ENCODE measurements at places on chromosomes 2 and 18.
A peak's percentile ranks its signal among the peaks of the same experiment; 100 is the strongest.

DNA sequence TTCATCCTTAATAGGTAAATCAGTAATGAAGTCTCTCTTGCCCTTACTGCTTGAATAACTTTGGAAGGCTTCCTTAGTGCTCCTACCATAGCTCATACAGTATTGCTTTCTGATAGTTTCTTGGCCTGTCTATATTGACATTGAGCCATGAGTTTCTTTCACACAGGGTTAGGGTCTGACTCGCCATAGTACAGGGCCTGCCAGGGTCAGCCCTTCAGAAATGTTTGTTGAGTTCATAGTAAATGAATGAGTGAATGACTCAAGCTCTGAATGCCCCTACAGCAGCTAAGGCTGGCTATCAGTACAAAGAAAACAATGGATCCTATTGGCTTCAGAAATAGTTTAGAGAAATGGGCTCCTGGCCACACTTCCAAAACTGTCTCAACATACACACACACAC, 65.0 kb upstream of the LRATD1 start:
- no peak for DNase-seq

DNA sequence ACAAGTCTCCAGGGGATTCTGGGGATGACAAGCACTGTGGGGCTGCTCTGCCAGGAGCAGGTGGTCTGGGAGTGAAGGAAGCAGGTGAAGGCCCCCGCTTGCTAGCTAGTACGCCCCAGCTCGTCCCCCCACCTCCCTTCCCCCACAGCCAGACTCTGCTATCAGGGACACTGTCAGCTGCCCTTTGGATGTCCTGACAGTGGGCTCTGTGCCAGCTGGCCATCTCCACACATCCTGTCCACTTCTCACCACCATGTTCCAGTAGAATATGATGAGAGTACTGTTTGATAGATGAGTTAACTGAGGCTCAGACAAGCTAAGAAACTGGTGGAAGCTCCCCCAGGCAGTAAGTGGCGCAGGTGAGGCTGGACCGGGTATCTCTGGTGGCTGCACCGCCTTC, 276.2 kb downstream of the CELF4 start:
- DNase-seq: no peak

GRCh38 chr2:71926089-71926447, 221.6 kb downstream of the CYP26B1 start:
- peak; percentile 81 for DNase-seq

- DNase-seq: no peak
These were observed 193.4 kb downstream of the FHOD3 start for GRCh38 chr18:36490897-36491296.

GRCh38 chr18:76307293-76307690, 187.8 kb downstream of the ZNF516 start:
- DNase-seq: no peak

DNA sequence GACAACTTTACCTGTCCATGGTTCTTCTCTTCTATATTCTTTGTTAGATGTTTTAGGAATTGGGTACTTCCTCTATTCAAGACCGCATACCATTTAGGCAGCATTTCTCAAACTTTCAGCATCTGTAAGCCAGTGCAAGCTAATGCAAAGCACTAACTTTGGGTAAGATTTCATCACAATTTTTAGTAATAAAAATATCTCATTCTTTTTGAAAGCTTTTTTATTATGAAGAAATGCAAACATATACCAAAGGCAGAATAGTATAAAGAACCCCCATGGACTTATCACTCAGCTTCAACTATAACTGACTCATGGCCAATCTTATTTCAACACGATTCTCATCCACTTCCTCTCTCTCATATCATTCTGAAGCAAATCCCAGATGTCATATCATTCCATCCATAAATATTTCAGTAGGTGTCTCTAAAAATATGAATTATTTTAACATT, 32.9 kb downstream of the INO80C start:
- no peak for DNase-seq

- no peak for DNase-seq
These were observed 147.6 kb downstream of the LTBP1 start for GRCh38 chr2:33094303-33094702.

GRCh38 chr2:131431336-131431735, 44.6 kb upstream of the TUBA3D start:
- DNase-seq: no peak

GRCh38 chr18:22470248-22471235, 52.8 kb upstream of the CTAGE1 start:
- DNase-seq: no peak

- DNase-seq: no peak
These were observed 24.2 kb downstream of the MYT1L start for GRCh38 chr2:2306878-2307277.

GRCh38 chr2:69964353-69964841, 3.0 kb upstream of the ASPRV1 start:
- peak; percentile 26 for DNase-seq

DNA sequence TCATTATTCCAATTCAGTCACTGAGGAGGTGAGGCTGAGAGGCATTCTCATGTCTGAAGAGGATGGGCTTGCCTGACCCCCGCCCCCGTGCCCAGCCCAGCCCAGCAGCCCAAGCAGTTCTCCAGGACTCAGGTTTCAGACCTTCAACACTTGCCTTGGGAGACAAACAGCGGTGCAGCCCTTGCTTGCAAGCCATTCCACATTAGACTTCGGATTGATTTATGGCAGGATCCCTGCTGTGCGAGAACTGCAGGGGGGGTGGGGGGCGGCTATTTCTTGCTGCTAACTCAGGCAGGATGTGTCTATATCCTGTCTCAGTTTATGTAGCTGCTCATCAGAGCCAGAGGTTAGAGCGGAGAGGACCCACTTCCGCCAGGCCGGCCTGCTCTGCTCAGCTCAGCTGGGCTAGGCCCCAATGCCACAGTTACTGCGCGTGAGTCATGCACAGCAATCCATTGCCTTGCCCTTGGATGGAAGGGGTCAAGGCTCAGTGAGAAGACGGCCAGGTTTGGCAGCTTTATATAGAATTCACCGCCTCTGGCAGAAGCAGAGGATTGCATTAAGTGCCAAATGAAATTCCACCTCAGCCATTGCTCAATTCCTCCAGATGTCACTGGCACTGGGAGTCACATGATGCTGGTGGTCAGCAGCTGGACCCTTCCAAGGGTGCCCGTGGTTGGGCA, 1.8 kb downstream of the GYPC start:
- peak; percentile 96 for DNase-seq

DNA sequence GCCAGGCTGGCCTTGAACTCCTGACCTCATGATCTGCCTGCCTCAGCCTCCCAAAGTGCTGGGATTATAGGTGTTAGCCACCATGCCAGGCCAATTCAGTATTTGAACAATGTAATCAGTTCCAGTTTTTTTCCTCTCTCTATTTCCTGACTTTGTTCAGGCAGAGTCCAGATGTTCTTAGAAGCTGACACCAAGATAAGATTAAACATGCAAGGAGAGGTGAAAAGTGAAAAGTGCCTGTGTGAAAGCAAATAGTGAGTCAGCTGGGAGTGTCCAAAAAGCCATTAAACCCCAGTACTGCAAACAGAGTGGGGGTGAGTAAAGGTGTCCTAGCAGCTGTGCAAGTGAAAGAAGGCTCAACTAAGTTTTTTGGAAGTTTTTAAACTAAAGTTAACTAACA, 231.5 kb downstream of the PTH2R start:
- no peak for DNase-seq

DNA sequence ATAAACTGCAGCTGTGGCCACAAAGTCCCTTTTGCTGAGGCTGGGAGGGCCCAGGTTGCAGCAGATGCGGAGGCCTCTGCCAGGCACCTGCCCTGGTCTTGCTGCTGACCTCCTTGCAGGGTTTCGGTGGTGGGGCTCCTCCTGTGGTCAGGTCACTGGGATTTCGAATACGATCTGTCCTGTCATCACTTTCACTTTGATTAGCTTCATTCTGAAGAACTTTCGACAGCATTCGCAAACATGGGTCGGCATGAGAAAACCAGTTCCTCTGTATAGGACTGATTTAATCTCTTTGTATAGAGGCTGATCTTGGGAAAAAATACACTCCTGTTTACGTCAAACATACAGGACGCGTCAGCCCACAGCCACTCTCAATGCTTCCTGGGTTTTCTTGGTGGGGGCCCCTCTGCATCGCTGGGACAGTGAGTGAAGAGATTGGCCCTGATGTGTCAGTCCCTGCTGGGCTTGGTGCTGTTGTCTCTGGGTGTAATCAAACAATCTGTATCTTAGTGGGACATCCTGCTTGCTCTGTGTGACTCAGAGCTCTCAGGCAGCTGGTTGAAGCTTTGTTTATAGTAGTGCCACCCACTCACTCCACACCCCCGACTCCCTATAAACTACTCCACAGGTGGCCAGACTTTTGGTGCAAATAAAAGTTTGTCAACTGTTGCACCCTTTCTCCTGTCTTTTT, 209.4 kb upstream of the CXCR4 start:
- DNase-seq: no peak

GRCh38 chr2:232994446-232994845, 18.6 kb downstream of the NGEF start:
- peak; percentile 56 for DNase-seq

GRCh38 chr2:196088203-196088602, 19.6 kb upstream of the DNAH7 start:
- no peak for DNase-seq

DNA sequence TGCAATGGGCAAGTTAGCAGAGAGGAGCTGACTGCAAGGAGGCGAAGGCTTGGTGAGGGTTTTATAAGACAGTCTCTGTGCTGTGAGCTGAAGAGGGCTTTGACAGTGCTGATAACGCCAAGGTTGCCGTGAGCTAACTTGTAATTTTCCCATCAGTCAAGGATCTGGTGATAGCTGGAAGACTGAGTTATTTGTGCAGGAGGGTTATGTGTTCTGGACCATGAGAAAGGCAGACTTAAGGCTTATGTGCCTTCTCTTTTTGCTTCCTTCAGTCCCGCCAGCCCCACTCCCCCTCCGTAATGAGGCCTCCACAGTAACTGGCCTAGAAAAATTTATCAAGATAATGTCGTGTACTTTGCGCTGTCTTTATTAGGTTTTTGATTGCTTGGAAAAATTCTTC, 94.6 kb downstream of the RTP5 start:
- DNase-seq: peak; percentile 15

DNA sequence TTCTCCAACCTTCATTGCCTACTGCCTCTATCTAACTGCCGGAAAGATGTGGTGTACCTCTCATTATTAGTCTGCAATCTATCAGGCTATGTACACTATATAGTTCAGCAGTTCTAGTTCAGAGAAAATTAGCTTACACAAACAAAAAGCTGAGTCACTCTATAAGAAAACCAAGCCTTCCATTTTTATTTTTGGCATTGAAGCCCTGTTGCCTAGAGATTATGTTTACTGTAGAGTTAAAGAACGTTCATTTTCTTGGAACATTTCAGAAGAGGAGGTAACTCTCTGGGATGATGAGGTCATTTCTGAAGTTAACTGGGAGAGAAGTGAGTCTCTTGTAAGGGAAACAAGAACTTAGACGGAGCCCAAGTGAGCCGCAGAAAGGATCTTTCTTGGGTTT, 133.5 kb downstream of the FAM124B start:
- DNase-seq: no peak

DNA sequence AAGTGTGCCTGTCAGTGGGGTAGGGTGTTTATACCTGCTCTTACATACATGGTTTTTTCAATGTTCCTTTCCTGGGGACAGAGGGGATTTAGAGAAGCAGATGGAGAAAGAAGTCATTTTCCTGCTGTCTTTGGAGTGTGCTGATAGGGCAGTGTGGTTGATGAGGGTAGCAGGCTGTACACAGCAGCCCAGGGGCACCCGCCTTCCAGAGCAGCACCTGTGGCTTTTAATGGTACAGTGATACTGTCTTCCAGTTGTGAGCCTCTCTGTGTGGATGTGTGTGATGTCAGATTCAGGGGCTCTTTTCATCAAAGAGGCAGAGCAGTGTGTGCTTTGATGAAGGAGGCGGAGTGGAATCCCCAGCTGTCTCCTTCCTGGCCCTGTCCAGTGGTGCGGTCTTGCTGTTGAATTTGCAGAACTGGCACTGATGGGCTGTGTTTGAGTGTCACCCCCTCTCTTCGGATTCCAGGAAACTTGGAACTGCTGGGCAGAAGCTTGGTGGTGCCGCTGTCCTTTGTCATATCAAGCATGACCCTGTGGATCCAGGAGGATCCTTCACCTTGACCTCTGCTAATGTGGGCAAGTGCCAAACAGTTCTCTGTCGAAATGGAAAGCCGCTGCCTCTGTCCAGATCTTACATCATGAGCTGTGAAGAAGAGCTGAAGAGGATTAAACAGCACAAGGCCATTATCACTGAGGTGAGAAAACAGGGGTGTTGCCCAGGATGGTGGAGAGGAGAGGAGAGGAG, 259.8 kb downstream of the PHLPP1 start:
- no peak for DNase-seq

DNA sequence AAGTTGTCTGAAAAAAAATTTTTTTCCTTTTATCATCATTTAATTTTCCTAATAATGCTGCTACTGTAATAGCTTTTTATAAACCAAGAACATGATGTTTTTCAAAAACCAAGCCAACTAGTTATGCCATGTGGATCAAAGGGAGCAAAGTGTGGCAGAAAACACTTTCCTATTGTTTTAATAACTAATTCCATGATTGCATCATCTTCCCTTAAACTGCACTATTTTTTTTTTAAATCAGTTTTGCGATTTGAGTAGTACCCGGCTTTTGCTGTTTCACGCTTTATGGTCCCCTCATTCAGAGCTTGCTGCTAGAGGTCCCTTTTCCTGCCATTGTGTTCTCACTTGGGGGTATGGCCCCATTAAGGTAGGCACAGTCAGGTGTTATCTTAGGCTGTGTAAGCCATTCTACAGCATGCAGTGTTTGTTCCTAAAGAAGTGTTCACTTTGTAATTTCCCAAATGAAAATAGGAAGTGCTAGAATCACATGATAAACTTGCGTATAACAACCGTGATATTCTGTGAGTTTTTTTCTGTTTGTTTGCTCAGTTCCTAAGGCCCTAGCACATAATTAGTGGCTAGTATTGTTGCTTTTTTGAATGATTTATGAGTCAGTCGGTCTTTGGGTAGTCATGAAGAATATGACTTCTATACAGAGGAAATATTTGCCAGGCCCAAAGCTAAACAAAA, 225.8 kb downstream of the PTGR3 start:
- DNase-seq: no peak

DNA sequence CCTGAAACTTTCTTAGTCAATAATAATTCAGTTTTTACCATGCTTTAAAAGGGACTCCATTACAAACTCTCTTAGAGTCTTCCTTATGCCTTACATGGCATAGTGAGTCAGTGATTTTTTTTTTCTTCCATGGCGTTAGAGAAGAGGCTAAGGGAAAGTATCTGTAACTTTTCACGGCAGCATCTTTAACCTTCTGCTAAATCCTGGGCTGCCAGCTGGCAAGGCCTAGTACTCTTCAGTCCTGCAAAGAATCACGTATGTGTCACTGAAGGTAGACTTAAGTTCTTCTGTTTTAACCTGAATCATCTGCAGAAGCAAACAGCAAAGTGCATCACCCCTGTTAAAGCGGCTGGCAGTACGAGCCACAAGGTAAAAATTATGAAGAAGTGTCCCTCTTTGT, 286.3 kb upstream of the FN1 start:
- no peak for DNase-seq

GRCh38 chr18:13237073-13237472, 18.5 kb downstream of the LDLRAD4 start:
- no peak for DNase-seq

- DNase-seq: no peak
These were observed 11.4 kb downstream of the MROH2A start for GRCh38 chr2:233789554-233789953.

Data from kidney (tissue), 22 donors.